ENCODE measurements at places on chromosomes 4 and X. TPM values are rescaled to one million over a fixed set of nuclear protein-coding genes. Genes with fewer than 3 reads are reported as not detected.
A peak's percentile ranks its signal among the peaks of the same experiment; 100 is the strongest.

DNA sequence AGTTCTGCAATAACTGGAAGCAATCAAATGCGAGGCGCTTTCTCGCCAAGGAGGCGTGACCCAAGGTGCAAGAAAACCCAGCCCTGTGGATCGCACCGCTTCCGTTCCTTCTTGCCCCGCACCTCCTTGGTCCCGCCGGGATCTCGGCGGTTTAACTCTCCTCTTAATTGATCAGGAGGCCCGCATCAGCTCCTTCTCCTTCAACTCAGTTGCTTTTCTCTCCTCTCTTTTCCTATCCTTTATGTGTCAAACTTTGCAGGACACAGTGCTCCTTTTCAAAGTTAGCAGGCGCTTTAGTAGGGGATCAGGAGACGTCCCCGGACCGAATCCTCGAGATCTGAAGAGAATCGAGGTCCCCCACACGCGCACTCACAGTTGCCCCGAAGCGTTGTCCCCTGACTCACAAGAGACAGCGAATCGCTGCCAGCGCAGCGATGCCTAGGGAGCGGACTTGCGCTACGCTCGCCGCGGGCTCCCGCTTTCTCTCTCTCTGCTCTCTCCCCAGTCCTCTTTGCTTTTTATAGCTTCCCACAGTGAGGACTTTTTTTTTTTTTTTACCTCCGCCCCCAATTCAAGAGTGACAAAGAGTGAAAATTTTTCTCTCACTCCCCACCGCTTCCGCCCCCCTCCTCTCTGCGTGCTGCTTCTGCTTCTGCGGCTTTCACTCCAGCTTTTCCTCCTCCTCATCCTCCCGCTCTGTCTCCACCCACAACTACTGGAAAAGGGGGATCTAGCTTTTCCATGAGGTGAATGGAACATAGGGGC lies at the start of gene DKK2:
Gene DKK2 (minus strand): TSS at position 495 of the 765 bp plus-strand sequence. CDS start 722 bp downstream, outside the sequence.
- H3K4me3 ChIP-seq = peak within 1 kb of the TSS; percentile 67
- H3K27me3 ChIP-seq = peaks cover 46% of the 10 kb centered on the region
- H3K4me1 ChIP-seq = peaks cover 24% of the 10 kb centered on the region
- H3K36me3 ChIP-seq = peaks cover 2% of the 10 kb centered on the region

Gene SMIM31
- total RNA-seq = not detected

Gene FRMPD4
- not detected for total RNA-seq

DNA sequence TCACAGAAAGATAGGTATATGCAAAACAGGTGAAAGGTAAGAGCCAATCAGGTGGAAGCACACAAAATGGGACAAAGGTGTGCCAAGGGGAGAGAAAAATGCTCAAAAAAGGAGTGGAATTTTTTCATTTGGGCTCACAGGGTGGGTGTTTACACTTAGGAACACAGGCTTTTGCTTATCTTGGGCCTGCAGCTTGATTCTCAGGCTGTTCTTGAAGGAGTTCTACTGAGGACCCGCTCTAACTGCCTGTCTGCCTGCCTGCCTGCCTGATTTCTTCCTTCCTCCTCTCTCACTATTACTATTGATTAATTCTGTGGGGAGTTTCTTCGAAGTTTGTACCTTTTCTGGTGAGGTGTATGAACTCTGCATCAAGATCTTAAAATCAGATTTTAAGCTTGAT lies 120.3 kb upstream of the CTSO start:
- no peak overlapping the region for H3K4me3 ChIP-seq
- DNase-seq = no peak
- no peak overlapping the region for H3K27ac ChIP-seq
- no peaks in the 10 kb centered on the region for H3K36me3 ChIP-seq
- H3K4me1 ChIP-seq = no peaks in the 10 kb centered on the region

Gene DKK2
- not detected for total RNA-seq

DNA sequence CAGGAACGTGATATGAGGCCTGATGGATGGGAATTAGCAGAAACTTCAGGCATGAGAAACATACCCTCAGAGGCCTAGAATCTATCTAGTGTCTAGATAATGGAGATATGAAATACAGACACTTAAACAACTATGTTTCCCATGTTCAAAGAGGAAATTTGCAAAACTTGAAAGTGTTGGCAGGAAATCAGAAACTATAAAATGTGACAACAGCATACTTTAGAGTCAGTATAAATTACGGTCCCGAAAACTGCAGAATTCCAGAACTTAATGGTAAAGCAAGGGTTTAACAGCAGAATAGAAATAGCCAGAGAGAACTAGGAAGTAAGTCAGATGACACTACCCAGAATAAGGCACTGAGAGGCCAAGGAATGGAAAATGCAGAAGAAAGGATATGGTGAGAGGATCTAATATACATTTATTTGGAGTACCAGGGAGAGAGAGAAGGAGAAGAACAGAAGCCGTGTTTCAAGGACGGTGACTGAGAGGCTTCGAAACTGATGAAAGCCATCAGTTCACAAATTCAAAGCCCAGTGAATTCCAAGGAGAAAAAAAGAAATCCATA lies 7.4 kb downstream of the HTT-AS start:
- H3K36me3 ChIP-seq = no peaks in the 10 kb centered on the region
- H3K27me3 ChIP-seq = no peaks in the 10 kb centered on the region
- no peak overlapping the region for H3K27ac ChIP-seq
- H3K4me3 ChIP-seq = no peak overlapping the region
- DNase-seq = no peak
- H3K4me1 ChIP-seq = no peaks in the 10 kb centered on the region

GRCh38 chr4:26062215-26062614 lies 148.2 kb downstream of the SMIM20 start:
- peaks cover 10% of the 10 kb centered on the region for H3K4me1 ChIP-seq
- H3K36me3 ChIP-seq = no peaks in the 10 kb centered on the region
- H3K27ac ChIP-seq = no peak overlapping the region
